ENCODE measurements at places on chromosomes 5 and 9.

GRCh38 chr9:134069480-134070399 lies 1.9 kb upstream of the BRD3 start:
- DNase-seq = no peak

DNA sequence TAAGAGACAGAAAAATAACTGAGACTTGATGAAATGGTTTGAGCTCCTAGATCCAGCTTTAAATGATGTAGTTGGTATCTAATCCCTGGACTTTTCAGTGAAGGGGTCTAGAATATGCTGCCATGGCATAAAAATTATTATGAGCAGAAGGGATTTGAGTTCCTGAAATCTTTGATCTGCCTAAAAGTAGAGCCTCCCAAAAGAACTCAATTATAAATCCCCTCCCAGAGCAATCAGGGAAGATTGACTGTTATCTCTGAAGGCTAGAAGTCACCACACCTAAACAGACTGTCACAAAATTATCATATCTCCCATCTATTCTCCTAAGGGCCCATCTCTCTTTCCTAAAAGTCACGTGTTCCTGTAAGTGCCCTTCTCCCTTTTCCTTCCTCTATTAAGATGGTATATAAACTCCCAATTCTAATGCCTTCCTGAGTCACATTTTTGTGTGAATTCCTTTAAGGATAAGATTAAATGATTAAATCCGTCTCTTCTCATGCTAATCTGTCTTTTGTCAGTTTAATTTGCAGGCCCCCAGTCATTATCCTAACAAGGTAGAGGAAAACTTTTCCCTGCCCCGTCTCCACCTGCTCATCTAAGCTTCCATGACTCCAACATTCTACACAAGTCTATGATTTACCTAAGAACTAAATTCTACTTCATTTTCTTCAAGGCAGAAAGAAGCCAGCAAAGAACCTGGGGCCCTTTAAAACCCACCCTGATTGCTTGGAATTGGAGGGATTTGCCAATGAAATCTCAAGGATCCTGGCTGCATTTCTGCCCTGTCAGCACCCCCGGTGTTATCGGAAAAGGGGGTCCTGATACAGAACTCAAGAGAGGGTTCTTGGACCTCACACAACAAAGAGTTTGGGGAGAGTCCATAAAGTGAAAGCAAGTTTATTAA lies 47.1 kb upstream of the PWWP2A start:
- DNase-seq = no peak

DNA sequence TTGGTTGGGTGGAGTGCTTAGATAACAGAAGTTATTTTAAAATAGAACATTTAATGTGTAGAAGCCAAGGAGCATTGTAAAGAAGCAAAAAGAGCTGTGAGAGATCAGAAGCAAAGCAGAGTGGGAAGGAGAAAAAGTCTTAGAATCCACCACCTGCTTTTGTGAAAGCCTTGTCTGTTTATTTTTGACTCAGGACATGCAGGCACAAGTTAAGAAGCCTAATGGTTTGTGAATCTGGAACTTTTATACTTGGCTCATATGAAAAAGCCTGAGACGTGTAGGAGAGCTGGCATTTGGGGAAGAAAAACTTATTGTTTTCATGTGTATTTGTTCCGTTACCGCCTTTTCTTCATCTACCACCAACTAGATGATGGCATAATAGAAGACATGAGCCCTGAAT lies 38.5 kb upstream of the ITGA2 start:
- no peak for DNase-seq

- no peak for DNase-seq
Observed at GRCh38 chr5:137995749-137996128, 37.1 kb downstream of the FAM13B start.

- no peak for DNase-seq
Observed at GRCh38 chr5:143865426-143866025, 53.6 kb downstream of the HMHB1 start.

GRCh38 chr5:59027145-59027907 lies 444.5 kb downstream of the RAB3C start:
- DNase-seq = no peak

- DNase-seq = no peak
Observed at GRCh38 chr9:136110082-136111061, 8.3 kb downstream of the TMEM250 start.

DNA sequence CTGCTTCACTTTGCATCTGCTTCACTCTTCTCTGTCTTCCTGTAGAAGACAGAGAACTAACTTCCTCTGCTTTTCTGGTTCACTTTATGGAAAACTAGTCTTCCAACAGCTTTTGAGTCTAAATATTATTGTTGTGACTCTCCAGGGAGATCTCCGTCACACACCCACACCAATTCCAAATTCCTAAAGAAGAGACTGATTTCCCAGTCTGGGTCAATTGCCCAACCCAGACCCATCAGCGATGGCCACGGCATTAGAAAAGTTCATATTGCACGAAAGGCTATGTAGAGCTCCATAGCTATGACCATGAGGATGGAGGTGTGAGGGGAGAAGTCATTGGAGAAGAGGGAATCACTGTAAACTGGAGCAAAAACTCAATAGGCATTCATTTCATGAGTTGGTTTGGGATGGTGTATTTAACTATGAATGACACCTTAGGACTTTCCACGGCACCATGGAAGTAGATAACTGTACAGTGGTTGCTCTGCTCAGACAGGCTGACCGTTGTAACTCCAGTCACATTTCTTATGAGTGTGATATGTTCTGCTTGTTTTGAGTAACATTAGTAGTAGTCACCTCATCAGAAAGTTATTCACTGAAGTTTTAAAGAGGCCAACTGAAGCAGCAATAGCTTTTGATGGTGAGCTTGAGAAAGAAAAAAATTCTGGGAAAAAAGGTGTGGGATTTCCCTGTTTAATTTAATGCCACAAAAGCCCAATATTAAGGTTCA lies 78.1 kb upstream of the MAMDC2 start:
- DNase-seq = no peak

- DNase-seq = no peak
Observed at GRCh38 chr5:157710882-157711281, 20.3 kb upstream of the THG1L start.

DNA sequence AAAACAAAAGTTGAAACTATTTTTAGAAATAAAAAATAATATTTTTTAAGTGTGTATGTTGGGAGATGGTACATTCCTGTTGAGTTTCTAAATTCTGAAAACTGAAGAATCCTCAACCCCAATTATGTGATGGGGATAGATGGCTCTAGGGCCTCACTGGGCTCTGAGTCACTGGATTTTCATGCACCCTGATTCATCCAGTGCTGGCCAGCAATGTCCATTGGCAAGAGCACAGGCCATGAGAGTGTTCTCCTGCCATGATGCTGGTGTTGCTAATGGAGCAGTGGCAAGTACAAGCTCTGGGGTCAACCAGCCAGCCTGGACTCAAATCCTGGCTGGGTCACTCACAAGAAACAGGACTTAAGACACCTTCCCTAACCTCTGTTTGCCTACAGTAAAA lies 23.3 kb downstream of the SMIM23 start:
- DNase-seq = no peak

DNA sequence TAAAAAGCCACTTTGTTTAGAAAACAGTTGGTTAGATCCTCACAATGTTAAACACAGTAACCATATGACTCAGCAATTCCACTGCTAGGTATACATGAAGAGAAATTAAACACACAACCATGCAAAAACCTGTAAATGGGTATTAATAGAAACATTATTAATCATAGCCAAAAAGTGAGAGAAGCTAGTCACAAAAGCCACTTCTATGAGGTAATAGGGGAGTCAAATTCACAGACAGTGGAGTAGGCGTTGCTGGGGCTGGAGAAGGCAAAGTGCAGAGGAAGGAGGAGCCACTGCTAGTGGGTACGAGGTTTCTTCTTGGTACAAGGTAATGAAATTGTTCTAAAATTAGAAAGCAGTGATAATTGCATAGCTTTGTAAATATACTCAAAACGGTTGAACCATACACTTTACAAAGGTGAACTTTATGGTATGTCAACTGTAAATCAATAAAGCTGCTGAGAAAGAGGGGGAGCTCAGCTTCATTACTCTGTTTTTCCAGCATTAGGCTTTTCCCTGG lies 364.4 kb downstream of the GADD45G start:
- peak; percentile 6 for DNase-seq

DNA sequence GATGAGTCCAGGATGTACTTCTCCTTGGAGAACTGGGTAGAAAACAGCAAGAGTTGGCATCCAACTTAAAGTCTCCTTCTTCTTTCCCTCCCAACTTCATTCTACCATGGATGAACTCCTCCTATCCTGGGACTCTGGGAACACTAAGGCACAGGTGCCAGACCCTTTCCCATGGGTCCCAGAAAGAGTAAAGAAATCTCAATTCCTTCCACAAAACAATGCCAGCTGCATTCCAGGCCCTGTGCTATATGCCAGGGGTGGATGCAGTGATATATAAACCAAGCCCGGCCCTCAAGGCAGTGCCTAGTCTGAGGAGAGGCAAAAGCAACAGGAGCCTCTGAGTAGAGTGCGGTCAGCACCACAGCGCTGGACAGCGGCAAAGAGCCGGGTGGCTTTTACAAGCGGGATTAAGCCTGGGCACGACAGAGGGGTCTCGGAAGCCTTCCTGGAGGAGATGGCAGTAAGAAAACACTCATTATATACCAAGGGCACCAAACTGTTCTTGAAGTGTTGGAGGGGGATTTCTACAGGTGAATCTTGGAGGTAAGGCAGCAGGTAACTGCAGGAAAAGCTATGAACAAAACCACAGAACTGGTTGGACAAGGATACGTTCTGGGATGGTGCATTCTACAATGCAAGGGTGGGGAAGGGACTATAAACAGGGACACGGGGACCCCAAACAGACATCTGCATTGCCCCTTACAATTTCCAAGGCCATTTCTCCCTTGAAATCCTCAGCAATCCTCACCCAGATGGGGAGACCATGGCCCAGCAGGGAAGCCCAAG lies 16.4 kb upstream of the TOR2A start:
- DNase-seq = no peak

DNA sequence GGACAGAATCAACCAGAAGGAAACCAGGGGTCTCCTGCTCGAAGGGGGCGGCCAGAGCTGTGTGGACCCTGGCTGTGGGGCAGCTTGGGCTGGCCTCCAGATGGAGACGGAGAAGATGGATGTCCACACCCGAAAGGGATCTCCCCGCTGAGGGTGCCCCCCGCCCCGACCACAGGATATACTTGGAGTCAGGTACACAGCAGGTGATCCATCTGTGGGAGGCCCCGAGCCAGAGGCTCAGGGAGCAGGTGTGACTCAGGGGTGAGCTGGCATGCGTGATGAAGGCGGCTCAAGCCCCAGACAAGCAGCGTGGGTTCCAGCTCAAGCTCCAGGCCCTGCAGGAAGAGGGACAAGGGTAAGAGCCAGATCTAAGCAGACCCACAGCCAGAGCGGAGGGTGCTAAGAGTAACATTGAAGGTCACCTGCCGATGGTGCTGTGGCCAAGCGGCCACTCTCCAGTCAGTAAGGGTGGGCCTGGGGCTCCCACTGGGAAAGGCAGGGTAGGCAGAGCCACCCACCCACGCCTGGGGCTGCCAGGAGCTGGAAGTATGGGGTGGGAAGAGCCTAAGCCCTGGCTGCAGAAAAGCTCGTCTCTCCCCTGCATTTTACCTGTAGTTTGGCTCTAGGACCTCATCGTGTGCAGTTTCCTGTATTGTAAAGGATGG lies 30.6 kb upstream of the MVB12B start:
- DNase-seq = no peak

DNA sequence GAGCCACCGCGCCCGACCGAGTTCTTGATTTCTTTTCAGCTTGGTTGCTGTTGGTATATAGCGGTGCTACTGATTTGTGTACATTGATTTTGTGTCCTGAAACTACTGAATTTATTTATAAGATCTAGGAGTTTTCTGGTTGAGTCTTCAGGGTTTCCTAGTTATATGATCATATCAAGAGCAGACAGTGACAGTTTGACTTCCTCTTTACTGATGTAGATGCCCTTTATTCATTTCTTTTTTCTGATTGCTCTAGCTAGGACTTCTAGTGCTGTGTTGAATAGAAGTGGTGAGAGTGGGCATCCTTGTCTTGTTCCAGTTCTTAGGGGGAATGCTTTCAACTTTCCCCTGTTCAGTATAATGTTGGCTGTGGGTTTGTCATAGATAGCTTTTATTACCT lies 17.4 kb upstream of the LRRC19 start:
- DNase-seq = no peak

DNA sequence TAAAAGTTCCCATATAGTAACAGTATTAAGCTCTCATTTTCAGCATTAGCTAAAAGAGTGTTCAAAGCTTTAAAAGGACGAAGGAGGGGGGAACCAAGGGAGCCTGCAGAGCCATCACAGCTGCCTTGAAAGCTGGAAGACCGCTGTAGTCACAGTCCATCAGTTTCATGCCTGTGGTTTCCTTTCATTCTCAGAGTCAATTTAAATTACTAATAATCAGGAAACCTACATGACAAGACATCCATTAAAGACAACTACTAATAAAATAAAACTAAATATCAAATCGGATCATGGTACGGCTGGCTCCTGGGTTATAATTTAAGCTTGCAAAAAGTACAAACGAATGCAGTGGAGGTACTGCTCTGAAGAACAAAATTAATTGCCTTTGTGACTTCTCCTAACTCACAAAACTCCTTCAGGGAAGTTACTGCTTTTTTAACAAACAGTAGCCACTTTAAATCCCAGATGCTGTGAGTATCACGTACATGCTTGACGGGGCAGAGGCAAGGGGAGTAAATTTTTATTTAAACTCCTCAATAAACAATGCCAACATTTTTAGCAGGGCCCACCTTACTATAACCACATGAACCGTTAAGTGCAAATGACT lies 213.5 kb downstream of the DENND1A start:
- no peak for DNase-seq

DNA sequence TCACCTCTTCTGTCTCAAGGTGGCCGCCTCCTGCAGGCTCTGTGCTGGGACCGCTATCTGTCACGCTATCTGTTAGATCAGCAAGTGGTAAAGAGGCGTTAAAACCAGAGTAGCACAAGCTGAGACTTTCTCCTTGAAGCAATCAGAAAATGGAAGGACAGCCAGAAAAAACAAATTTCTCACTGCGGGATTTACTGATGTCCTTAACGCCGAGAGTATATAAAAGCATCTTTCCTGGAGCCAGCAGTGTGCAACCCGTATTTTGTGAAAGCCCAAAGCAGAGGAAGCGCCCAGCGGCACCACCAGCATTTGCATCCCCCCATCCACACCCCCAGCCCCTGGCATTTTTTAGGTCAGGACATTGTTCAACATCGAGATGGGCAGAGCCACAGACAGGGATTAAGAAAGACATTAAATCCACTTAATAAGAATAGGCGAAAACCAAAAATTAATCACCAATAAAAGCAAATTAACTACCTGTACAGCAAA lies 48.6 kb downstream of the DUSP1 start:
- no peak for DNase-seq

DNA sequence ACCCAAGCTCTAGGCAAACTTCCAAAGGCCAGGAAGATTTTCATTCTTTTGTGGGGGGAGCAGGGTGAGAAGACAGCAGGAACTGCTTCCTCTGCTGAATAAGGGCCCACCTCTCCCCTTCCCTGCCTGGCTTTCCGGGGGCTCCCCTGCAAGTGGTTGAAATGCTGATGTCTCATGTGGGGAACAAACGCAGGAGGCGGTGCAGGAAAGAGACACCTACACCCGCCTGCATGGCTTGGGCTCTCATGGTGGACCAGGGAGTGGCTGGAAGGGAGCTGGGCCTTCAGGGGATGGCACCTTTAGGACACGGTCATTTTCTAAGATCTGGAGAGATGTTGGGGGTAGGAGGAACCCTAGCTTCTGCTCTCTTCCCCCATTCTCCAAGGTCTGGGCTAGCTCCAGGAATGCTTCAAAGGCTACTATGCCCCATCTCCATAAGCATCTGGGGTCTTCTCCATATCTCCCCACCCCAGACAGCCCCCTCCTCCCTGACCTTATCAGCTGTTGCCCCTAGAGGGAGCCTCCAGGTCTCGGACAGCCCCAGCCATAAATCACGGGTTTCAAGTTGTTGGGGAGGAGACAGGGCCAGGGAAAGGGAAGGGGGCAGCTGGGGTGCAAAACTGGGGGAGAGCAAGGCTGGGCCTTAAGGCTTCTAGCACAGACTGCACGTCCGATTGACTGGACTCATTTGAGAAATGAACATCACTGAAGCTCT lies 76.6 kb downstream of the PSD2 start:
- DNase-seq = no peak
